CD4-positive, alpha-beta T cell (primary cell): ENCODE measurements at places on chromosomes 2 and 18.

DNA sequence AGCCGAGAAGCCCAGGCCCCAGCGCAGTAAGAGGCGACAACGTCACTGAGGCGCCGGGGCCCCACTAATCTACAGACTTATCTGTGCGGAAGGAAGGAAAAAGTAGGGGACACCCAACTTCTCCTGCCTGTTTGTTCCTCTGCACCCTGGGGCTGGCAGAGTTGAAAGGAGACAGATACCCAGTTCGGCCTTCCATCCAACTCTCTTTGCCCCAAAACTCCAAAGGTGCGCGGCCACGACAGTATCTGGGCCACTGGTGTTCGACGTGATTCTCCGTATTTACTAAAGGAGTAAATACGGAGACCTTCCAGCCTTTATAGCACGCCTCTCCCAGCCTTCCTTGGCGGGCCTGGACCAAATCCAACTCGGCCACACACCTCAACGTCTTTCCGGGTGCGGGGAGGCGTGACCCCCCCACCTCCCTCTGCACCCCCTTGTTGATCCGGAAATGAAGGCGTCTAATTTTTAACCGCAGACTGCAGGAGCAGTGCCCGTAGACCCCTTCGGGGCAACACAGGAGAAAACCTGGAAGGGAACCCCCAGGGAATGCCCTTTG lies 1.6 kb downstream of the SMAD7 start:
- peak; percentile 70 for DNase-seq

- DNase-seq: no peak
Measured at GRCh38 chr2:109351164-109351756, 222.3 kb downstream of the SH3RF3 start.

DNA sequence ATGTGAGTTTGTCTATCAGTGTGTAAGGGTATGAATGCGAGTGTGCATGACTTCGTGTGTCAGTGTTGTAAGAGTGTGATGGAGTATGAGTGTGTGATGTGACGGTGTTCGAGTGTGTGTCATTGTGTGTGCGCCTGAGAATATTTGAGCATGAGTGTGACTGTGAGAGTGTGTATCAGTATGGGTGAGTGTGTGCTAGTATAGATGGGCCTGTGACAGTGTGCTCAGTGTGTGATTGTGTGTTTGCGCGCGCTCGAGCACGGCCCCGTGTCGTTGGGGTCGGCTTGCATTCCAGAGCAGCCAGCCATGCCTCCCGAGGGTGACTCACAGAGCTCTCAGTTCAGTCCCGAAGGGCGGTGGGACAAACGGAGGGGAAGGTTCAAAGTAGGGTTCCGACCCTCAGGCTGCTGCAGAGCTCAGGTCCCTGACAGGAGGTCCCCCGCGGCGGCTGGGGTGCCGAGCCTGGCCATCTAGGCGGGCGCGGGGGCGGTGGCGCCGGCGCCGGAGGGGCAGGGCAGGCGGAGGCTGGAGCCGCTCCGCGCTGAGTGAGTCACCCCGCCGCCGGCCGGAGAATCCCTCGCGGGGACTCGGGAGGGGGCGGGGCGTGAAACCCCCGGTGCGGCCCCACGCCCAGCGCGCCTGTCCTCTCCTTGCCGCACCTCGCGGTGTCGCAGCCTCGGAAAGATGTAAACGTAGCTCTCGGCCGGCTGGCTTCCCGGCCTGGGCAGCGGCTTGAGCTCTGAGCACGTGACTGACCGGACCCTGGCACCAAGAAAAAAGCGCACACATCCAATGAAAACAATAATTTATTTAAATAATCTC lies 3.8 kb downstream of the DLX2 start:
- no peak for DNase-seq

DNA sequence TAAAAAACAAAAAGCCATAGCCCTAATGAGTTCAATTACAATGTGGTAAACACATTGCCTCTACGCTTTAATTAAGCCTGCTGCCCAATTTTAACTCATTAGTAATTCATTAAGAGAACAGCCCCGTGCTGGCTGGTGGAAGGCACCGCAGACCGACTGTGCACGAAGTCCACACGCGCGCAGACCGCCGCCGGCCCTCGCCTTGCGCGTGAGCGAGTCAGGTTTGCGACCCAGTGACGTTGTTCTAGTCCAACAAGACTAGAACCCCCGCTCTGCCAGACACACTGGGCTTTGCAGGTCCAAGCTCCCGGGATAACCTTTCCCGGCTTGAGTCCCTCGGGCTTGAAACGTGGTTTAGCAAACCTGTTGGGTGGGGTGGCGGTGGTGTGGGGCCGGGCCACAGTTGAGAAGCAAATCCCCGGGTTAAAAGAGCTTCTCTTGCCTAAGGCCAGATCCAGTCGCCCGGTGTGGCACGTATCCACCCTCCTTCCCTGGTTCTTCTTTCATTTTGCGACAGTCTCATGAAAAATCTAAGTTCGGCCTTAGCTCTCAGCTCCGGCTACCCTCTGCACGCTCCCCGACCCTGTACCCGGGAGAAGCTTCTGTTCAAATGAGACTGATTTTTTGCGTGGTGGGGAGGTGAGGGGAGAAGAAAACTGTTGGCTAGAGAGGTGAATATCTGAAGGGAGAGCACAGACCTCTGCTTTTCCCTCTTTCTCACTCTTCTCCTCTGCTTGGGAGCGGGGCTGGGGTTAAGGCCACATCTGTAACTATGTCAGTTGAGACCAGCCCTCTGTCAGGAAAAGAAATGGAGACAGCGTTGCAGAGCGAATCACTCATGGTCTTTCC lies 11.1 kb upstream of the SKOR2 start:
- DNase-seq: no peak

DNA sequence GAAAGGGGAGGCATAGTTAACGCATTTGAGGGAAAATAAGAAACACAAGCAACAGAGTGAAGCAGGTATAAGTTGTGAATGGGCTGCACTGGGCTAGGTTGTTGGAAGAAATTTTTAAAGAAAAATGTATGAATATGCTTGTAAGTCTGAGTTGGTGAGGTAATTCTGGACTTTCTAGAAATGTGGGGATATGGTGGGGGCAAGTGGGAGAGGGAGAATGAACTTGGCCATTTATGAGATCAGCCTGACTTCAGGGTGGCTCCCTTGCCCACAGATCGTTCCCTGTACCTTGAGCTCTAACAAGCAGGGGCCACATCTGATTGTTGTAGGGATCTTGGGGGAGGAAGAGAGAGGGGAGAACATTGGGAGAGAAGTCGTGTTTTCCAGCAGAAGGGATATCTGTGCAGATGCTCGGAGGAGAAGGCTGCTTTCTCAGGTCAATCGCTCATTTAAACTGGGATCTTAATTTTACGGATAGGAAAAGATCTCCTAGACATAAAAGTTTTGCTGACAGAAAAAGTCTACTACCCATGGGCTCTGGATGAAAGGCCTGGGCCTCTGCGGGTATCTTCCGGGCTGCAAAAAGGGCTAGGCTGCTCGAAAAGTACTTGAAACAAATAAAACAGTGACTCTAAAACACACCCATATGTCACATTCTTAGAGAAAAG lies 42.5 kb upstream of the FZD5 start:
- no peak for DNase-seq

- DNase-seq: no peak
Measured at GRCh38 chr18:45639408-45639807, 24.1 kb downstream of the SLC14A2 start.

GRCh38 chr2:182870227-182870626 lies 3.8 kb upstream of the FRZB start:
- no peak for DNase-seq

GRCh38 chr2:38735999-38736320 lies 15.2 kb downstream of the SRSF7 start:
- DNase-seq: no peak

- DNase-seq: no peak
Measured at GRCh38 chr2:112618383-112618782, 27.4 kb upstream of the SLC20A1 start.

- DNase-seq: no peak
Measured at GRCh38 chr2:119122663-119123062, 35.9 kb downstream of the C1QL2 start.

DNA sequence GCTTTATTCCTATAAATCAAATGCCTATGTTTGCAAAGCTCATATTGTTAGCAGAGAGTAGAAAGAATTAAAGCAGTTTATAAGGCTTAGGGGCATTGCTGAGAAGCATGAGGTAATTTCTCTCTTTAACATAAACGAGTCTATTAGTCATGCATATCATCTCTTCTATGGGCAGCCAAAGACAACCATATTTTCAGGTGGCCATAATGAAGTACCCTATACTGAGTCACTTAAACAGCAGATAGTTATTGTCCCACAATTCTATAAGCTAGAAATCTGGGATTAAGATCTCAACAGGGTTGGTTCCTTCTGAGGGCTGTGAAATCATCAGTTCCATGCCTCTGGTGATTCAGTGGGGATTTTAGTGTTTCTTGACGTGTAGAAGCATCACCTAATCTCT lies 277.5 kb downstream of the NR4A2 start:
- no peak for DNase-seq

DNA sequence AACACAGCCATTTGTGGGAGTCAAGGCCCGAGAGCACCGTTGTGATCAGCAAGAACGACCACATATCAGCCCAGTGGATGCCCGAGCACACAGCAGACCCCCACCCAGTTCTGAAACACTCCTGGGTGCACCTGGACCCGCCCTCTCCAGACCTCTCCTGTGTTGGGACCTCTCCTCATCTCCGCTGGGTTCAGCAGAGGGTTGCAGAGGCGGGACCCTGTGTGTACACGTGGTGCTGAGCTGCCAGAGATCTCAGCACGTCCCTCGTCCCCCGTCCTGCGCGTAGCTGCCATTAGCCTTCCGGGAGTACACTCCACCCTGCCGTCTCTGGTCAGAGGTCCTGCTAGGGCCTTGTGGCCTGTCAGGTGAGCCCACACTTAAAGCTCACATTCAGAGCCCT lies 51.7 kb downstream of the ADI1 start:
- no peak for DNase-seq

DNA sequence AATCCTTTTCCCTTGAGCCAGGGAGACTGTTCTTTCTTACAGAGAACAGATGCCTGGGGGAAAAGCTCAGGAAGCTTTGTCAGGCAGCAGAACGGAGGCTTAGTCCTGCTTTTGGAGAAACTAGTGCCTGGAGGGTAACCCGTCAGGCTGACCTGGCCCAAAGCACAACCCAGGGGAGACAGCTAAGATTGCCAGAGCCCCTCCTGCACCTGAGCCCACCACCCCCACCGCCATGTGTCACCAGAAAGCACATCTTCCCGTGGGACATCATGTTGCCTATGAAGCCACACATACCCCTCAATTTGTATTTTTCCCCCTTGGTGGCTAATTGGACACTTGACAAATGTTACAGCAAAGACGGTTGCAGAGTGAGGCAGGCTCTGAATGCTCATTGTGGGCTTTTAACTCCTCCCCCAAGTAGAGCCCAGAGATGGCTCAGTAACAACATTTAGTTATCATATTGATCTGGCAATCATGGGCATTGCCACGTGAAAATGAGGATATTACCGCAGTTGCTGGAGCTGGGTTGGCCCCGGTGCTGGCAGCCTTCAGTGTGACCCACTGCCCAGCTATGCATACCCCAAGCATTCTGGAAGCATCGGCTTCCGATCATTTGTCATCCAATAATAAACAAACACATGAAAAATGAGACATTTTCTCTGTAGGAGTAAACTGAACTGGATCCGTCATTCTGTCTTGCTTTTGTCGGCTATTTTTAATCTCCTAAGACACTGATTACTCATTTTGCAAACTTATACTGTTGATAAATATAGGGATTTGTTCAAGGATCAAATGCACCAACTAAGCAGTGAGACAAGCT lies 229.5 kb downstream of the ATAD2B start:
- no peak for DNase-seq

- DNase-seq: no peak
Measured at GRCh38 chr2:233193738-233194137, 57.7 kb upstream of the ATG16L1 start.

GRCh38 chr2:128780434-128781080 lies 461.9 kb upstream of the HS6ST1 start:
- no peak for DNase-seq

DNA sequence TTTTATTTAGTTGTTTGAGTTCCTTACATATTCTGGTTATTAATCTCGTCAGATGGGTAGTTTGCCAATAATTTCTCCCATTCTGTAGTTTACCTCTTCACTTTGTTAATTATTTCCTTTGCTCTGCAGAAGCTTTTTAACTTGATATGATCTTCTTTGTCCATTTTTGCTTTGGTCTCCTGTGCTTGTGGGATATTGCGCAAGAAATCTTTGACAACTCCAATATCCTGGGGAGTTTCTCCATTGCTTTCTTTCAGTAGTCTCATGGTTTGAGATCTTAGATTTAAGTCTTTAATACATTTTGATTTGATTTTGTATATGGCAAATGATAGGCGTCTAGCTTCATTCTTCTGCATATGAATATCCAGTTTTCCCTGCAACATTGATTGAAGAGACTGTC lies 389.2 kb downstream of the LRP1B start:
- no peak for DNase-seq

- DNase-seq: no peak
Measured at GRCh38 chr2:29966266-29966665, 44.9 kb upstream of the ALK start.

DNA sequence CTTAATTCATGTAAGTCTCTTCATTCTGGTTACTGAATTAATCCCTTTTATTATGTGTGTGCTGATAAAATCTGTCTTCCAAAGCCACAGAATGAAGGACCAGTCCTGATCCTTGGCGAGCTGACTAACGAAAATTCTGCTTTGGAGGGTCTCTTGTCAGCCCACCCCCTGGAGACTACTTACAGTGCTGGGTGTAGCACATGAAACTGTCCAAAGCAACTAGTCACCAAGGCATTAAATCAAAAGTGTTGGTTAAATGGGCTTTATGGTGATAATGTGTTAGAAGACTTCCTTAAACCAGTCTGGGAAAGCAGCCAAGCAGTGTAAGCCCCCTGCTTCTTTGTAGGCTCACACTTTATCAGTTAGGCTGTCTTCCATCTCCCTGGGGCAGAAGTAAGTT lies 420.2 kb downstream of the SUCLG1 start:
- no peak for DNase-seq

- DNase-seq: no peak
Measured at GRCh38 chr2:171522052-171522787, at the start of gene CYBRD1. CYBRD1 (plus strand) TSS chr2:171522474; CDS start chr2:171522546, 72 bp downstream.

GRCh38 chr2:118387509-118387908 lies 299.2 kb downstream of the INSIG2 start:
- DNase-seq: no peak

GRCh38 chr2:218717262-218717661 lies 6.6 kb downstream of the TTLL4 start:
- no peak for DNase-seq

DNA sequence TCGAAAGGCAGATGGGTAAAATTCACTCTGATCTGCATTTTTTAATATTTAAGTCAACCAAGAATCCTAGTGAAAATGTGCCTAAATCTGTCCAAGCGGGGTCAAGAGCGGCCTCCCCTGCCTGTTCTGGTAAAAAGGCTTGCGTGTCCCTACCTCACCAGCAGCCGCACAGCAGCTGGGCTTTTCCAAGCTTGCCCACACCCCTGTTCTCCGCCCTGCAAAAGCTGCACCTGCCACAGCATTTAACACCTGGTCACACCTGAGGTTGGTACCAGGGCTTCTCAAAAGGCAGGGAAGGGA lies 25.8 kb upstream of the TMEM182 start:
- no peak for DNase-seq

DNA sequence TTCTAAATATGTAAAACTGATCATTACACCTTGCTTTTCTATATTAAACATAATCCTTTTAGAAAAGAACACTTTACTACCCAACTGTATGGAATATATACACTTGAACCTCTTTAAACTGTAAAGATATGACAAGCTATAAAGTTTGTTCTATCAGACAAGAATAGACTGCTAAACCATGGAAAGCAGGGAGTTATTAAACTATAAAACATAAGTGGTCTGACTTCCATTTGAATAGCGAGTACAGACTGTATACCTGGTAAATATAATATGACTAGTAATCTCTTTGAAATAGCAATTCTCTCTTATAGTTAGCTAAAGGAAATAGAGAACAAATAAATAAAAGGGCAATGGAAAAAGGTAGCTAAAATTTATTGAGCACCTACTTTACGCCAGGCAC lies 125.7 kb downstream of the PRKRA start:
- no peak for DNase-seq

- no peak for DNase-seq
Measured at GRCh38 chr2:226690461-226691024, 109.1 kb downstream of the IRS1 start.
